NCI-H2171 (cell line): ENCODE measurements at places on chromosomes 5 and 9.
A peak's percentile ranks its signal among the peaks of the same experiment; 100 is the strongest.

- peak; percentile 28 for DNase-seq
Measured at GRCh38 chr9:76704593-76705204, 59.5 kb upstream of the PCA3 start.

- DNase-seq: no peak
Measured at GRCh38 chr5:113652161-113652560, 138.7 kb downstream of the YTHDC2 start.

GRCh38 chr5:154850255-154851062, at the start of gene FAXDC2:
Gene FAXDC2 (minus strand): TSS chr5:154850603. CDS start chr5:154838178, 12,425 bp downstream.
- DNase-seq: no peak

DNA sequence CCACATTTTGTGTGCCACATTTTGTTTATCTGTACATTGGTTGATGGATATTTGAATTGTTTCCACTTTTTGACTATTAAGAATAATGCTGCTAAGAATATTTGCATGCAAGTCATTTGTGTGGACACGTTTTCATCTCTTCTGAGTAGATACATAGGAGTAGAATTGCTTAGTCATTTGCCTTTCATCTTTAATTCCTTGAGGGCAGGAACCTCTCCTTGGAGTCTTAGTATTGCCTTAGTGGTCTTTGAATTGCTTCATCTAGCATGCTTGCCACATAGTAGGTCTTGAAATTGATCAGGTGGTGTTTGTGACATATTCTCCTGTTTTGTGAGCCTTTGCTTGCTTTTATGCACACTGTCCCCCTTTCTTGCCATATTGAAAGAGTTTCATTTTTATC, 128.5 kb downstream of the NR3C1 start:
- no peak for DNase-seq

GRCh38 chr9:110049699-110050450, 158.1 kb downstream of the C9orf152 start:
- no peak for DNase-seq

DNA sequence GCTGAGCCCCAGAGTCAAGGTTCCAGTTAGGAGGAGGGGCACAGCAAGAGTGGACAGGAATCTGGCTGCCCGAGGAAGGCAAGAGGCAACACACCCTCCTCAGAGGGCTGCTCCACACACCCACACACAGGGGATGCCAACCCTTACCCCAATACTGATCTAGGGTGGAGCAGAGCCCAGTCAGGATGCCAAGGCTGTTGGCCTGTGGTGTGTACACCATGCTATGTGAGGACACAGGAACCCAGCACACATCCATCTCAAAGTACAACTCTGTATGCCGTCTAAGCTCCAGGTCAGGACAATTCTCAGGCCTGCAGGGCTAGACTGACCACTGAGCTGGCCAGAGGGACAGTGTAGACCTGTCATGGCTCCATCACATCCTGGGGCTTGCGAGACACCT, 2.6 kb downstream of the SEPTIN8 start:
- no peak for DNase-seq

DNA sequence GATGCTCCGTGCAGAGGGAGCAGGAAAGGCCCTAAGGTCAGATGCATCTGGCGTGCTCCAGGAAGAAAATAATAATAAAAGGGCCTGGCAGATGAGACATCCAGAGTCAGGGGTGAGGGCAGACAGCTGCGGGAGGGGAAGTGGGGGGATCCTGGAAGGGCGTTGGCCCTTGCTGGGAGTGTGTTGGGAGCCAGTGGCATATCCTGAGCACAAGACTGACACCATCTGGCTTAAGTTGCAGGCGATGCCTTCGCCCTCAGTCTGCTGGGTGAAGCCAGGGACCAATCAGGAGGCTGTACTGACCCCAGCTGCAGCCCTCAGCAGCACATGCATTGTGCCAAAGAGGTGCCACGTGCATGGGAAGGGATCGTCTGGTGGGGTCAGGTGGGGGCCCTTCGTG, 3.8 kb downstream of the OR2V2 start:
- no peak for DNase-seq
